ENCODE measurements at places on chromosomes 1 and 21.

GRCh38 chr1:226526801-226527595 is 21.6 kb upstream of the STUM start:
- DNase-seq, result no peak

GRCh38 chr1:213417846-213418245 is 366.8 kb downstream of the RPS6KC1 start:
- DNase-seq, result no peak

GRCh38 chr1:158071138-158071537 is 77.7 kb downstream of the KIRREL1 start:
- no peak for DNase-seq

DNA sequence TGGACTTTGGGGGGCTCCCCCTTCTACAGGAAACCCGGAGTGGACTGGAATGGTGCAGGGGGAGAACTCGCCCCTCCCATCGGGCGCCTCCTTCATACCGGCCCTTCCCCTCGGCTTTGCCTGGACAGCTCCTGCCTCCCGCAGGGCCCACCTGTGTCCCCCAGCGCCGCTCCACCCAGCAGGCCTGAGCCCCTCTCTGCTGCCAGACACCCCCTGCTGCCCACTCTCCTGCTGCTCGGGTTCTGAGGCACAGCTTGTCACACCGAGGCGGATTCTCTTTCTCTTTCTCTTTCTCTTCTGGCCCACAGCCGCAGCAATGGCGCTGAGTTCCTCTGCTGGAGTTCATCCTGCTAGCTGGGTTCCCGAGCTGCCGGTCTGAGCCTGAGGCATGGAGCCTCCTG is at the start of gene TNFRSF14:
Gene TNFRSF14, plus strand, starts transcription at position 95 of the 401 bp plus-strand sequence. Its CDS starts 294 bp downstream, at position 389.
- no peak for DNase-seq

DNA sequence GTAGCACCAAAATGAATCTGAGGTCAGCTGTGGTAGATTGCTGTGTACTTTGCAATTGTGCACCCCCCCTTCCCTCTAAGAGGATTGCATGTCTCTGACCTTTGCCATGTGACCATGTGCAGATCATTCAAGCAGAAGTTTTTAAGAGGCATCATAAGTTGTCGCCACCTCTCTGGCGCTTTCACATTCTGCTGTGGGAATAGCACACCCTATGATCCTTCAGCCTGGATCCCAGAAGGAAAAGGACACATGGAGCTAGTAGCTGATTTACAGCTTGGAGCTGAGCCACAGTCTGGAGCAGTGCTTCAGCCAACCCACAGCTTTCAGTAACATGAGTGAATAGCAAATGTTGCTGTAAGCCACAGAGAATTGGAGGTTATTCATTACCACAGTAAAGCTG is 158.5 kb downstream of the TSEN15 start:
- DNase-seq, result no peak

DNA sequence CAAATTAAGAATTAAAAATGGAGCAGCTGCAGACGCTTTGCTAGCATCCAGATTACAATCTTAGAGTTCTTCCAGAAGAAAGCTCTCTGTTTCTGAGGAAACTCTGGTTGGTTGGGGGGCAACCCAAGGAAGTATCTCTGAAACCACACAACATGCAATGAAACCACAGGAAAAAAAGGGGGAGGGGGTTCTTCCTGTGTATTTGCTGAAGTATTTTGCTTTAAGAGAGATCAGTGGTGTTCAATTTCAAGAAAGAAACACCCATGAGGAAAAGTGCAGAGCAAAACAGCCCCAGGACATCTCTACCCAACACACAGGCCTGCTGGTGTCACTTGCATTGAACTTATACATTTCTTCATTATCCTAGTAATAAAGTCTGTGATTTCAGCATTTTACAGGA is 19.7 kb upstream of the TIAM1 start:
- DNase-seq, result no peak

- no peak for DNase-seq
Observed at GRCh38 chr1:150549496-150550221, 451 bp downstream of the ADAMTSL4 start.

GRCh38 chr1:67571901-67572593 is 113.0 kb upstream of the GADD45A start:
- DNase-seq, result no peak

GRCh38 chr1:85587841-85588240 is 7.3 kb downstream of the CCN1 start:
- no peak for DNase-seq

- no peak for DNase-seq
Observed at GRCh38 chr1:216178281-216178680, 245.0 kb downstream of the USH2A start.

- DNase-seq, result no peak
Observed at GRCh38 chr1:117825414-117825813, 104.0 kb downstream of the GDAP2 start.

GRCh38 chr21:41877901-41878830 is 978 bp downstream of the PRDM15 start:
- DNase-seq, result no peak

GRCh38 chr1:28112388-28113241 is 24.2 kb upstream of the EYA3 start:
- no peak for DNase-seq

DNA sequence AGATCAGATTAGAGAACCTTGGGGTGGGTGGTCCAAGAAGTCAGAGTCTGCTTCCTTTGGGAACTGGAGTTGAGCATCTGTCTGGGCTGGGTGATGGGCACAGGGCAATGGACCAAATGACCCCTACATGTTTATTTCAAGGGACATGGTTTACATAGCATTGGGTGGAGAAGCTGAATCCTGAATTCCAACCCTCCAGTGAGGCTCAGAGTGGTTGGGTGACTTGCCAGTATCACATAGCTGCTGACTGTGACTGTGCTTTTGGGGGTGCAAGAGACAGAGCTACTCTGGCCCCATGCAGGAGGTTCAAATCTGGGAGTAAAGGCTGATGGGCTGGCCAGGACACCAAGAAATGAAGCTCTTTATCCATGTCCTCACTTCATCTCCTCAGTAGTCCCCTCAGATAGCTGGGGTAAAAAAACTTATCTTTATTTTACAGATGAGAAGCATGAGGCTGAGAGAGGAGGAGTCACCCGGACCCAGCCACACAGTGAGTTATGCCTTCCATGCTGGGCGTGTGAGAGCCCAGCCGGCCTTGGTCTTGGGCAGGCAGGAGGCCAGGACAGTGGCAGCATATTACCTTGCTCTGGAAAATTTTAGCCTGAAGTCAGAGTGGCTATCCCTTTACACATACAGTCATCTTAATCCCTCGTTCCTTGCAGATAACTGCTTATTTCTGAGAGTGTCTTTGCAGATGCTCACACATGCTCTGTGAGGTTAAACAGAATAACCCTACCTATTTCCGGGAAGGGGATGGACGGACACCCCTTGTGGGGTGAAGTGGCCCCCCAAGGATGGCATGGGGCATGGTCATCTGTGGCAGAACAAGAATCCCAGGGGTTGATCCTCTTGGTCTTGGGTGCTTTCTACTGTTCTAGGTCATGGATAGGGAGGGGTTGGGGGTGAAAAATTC is 2.8 kb upstream of the SERINC2 start:
- DNase-seq, result no peak

GRCh38 chr1:99627615-99628014 is 18.3 kb upstream of the PALMD start:
- no peak for DNase-seq

GRCh38 chr1:238196516-238196915 is 305.8 kb upstream of the ZP4 start:
- no peak for DNase-seq

GRCh38 chr1:222109836-222110235 is 367.9 kb upstream of the DUSP10 start:
- no peak for DNase-seq

DNA sequence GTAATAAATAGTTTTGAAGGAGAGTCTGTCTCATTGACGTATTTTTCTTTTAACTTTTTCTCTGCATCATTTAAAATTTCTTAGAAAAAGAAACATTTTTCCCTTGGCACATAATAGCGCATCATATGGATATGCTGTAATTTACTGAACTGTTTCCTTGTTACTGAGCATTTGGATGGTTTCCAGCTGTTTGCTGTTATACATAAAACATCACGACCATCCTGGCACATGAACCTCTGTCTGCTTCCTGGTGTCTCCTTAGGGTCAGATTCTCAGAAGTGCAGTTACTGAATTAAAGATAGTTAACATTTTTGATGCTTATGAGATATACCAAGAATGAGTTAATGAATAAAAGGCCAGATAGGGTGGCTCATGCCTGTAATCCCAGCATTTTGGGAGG is 67.2 kb downstream of the BACE2 start:
- no peak for DNase-seq

DNA sequence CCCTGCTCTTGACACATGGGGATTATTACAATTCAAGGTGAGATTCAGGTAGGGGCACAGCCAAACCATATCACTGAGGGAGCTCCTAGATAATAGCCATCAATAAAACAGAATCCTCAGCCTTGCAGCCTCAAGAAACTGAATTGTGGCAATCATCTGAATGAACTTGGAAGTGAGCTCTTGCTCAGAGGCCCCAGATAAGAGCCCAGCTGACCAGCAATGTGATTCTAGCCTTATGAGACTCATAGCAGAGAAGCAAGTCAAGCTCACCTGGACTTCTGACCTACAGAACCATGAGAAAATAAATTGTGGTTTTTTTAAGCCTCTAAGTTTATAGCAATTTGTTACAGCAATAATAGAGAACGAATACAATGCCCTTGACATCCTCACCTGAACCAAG is 302.5 kb downstream of the LTN1 start:
- DNase-seq, result no peak

- no peak for DNase-seq
Observed at GRCh38 chr1:2606881-2607621, 20.5 kb downstream of the PRXL2B start.

DNA sequence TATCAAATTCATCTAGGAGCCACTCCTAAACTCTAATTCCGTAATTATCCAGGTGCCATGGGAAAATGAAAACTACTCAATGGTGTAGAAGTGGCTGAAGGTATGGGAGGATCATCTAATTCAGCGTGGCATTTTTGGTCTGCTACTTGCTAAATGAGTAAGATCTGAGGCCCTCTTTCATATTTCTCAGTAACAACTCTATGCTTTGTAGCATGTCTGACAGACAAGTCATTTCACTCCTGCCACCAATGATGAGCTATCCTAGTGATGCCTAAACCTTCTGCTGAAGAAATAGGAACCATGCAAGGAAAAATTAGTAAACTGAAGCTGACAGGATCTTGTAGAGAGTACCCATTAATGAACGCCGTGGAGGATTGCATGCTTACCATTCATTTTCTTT is 145.3 kb downstream of the NTNG1 start:
- DNase-seq, result no peak

GRCh38 chr1:38246955-38247952 is 200.7 kb upstream of the POU3F1 start:
- DNase-seq, result no peak

- DNase-seq, result no peak
Observed at GRCh38 chr1:99672530-99673213, 26.8 kb downstream of the PALMD start.

DNA sequence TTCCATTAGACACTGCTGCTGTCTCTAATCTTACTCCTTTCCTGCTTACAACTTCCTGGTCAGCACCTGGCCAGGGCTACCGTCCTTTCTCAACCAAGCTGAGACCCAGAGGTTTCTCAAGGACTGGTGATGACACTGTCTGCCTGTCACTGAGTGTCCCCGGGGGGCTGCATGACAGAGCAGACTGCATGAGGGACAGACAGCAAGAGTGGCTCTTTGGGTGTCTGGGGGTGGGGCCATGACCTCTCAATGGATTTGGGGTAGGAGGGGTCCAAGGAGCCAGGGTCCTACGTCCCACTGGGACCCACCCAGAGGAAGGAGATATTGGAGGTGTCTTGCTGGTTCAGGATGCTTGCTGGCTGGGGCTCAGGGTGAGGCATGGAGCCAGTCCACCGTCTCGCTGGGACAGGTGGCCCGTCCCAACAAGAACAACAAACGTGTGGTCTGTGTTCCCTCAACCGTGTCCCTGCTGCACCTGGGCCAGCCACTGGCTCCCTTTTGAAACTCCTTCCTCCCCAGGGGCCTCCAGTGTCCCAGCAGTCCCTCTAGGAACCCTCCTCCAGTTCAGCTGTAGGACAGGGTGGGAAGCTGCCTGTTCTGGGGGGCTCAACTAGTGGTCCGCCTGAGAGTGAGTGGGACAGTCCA is 344.6 kb upstream of the AJAP1 start:
- DNase-seq, result no peak

DNA sequence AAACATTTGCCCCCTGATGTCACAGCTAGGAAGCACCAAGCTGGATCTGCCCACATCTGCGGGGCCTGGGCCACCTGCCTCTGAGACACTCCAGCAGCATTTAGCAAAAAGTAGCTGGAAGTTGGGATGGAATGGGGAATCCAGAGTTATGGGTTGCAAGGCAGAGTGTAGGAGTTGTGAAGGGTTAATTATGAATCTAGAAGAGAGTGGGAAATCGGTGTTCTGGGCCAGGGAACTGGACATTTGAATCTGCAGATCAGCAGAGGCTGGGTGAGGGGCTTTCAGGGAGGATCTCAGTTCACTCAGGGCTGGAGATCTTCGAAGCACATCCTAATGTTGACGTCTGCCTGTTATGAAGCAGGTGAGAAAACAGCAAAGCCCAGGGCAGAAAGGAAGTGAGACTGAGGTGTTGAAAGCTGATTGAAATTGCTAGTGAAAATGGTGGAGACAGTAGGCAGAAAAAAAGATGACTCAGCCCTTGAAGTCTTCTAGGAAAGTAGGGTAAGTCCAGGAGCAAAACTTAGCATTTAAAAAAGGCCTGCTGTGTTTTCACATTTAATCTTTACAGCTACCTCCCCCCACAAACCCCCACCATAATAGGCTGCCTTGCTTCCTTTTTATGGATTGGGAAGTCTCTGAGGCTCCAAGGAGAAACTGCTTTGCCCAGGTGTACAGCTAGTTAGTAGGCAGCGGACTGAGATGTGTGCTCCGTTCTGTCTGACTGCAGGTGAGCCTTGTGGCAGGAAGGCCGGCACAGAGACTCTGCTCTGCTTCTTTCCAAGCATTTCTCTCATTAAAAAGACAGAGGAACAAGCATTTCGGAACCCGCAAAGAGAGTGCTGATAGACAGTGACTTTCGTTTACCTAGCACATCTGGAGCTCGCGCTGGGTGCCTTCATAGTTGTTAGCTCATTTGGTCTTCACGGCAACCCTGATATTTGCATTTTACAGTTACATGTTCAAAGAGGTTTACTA is 7.2 kb downstream of the VANGL1 start:
- DNase-seq, result no peak

- no peak for DNase-seq
Observed at GRCh38 chr1:78497201-78497600, 6.4 kb downstream of the PTGFR start.

- DNase-seq, result no peak
Observed at GRCh38 chr1:16015491-16015890, 2.4 kb downstream of the HSPB7 start.

- DNase-seq, result no peak
Observed at GRCh38 chr1:50423670-50424000, 392 bp upstream of the DMRTA2 start.

DNA sequence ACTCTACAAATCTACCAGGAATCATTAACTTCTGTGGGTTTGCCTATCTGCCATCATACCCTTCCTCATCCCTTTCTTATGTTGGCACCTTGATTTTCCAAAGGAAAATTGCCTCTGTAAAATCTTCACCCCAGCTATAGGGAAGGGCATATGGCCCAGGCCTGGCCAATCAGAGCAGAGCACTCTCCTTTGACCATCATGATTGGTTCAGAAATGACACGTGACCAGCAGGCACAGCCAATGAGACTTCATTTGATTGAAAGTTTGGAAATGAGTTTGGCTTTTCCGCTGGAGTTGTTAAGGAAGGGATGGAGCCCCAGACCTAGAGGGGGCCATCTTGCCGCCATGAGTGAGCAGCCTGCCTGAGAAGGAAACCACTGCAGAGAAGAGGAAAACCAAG is 35.1 kb upstream of the IFFO2 start:
- no peak for DNase-seq

- no peak for DNase-seq
Observed at GRCh38 chr1:75785320-75785982, 605 bp upstream of the RABGGTB start.

- DNase-seq, result no peak
Observed at GRCh38 chr1:32933742-32934322, 30.8 kb downstream of the RNF19B start.
